ENCODE measurements at places on chromosomes 3 and 15.
A peak's percentile ranks its signal among the peaks of the same experiment; 100 is the strongest.

DNA sequence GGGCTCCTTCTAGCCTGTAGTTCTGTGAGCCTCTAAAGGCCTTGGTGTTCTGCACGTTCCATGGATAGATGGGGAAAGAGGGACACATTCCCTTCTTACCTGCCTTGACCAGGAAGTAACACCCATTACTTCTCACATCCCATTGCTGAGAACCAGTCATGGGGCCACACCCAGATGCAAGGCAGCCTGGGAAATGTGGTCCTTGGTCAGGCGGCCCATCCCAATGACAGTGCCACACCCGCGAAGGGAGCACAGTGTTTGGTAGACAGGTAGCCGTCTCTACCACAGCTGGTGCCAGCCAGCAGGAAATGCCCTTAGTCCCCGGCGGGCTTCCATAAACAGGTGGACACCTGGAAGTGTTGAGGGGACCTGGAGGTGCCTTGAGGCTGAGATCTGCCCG is 23.2 kb upstream of the LCTL start:
- no peak for DNase-seq

DNA sequence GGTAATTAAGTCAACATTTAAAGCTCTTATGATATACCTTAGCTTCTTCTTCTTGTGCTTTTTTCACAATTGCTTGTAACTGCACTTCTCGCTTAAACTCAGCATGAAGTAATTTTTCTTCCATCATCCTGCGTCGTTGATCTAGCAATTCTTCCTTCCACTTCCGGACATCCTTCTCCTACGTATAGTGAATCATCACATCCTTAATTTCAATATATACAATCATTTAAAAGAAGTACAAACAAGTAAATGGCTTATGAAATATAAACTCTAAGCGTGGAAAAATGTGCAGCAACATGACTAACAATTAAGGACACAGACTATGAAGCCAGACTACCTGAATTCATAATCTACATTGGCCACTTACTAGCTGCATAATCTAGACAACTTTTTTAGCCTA is 151.4 kb downstream of the SCAPER start:
- DNase-seq: no peak

GRCh38 chr15:27401471-27401870 is 430.5 kb downstream of the GABRG3 start:
- DNase-seq: no peak

DNA sequence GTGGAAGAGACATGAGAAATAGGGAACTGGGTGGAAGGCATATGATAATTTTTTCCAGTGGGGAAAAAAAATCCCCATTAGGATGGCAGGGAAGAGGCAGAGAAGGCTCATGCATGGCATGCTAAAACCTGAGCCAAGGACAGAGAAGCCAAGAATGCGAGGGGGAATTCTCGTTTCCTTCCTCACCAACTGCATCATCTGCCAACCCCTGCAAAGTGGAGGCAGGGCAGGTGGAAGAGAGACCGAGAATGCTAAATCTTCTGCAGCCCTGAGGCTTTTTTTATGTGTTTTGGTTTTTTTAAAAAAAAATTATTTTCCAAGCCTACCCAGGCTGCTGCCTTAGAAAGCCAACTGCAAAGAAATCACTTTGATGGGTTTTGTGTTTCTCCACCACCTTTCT is 54.3 kb upstream of the CCDC174 start:
- DNase-seq: no peak

GRCh38 chr3:67415511-67415910 is 238.9 kb downstream of the SUCLG2 start:
- no peak for DNase-seq

GRCh38 chr3:127354761-127355160 is 66.9 kb upstream of the PRR20G start:
- no peak for DNase-seq

DNA sequence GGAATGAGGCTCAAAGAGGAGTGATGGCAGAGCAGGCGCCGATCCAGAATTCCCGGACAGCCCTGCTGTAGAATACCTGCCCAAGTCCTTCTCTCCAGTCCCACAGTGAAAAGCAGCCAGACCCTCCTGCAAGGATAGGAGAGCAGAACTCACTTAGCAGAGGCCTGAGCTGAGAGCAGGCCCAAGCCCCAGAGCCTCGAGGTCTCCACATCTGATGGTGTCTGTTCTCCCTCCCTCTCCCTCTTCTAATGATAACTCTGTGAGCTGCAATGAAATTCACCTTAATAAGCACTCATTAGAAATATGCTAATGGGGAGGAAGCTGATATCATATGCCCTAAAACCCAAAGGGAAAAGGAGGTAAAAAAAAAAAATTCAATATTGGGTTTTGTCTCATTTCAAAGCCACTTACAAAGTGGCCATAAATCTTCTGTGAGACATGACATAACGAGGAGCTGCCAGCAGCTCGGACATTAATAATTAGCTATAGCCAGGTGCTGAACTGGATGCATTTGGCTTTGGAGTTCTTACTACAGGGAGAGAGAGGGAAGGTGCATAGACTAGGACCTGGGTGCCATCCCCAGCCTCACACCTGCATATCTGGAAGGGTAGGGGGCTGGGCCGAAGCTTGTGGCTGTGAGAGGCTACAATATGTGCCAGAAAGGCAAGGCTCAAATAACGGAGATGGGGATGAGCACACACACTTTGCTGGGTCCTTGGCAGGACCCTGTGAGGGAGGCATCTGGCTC is 108.4 kb downstream of the MEGF11 start:
- DNase-seq: no peak

- peak; percentile 90 for DNase-seq
Observed at GRCh38 chr3:156787926-156788663, 38.1 kb upstream of the LEKR1 start.

GRCh38 chr3:57154470-57155309 is 10.5 kb downstream of the IL17RD start:
- DNase-seq: no peak

- DNase-seq: no peak
Observed at GRCh38 chr3:127741246-127741645, 68.5 kb downstream of the ABTB1 start.

GRCh38 chr15:65385870-65386258 is 8.1 kb upstream of the IGDCC3 start:
- no peak for DNase-seq

DNA sequence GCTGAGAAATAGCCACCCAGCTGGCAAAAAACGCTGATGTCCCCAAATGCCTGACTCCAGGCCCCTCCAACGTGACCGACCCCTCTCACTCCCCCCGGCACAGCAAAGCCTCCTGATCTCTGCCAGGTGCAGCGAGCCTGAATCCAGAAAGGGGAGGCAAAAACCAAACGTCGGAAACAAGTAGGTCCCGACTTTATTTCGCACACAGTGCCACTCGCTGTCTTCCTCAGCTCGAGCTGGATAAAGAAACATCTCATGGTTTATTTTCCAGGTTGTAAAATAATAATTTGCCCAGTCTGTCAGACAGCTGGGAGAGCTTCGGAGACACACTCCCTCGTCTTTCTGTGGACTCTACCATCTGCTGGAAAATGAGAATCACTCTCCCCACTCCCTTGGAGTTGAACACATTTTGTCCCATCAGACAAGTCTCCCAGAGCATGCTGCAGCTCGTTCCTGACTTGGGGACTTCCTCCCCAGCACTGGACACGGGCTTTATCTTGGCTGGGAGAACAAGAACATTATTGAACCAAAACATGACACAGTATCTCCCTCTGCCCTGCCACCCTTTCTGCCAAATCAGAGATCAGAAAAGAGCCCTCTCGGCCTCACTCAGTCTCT is 142.8 kb downstream of the NUP210 start:
- no peak for DNase-seq

- no peak for DNase-seq
Observed at GRCh38 chr15:74463634-74464033, 2.7 kb upstream of the UBL7 start.

- DNase-seq: no peak
Observed at GRCh38 chr3:71468311-71469137, 115.0 kb downstream of the FOXP1 start.
